ENCODE measurements at places on chromosomes 5 and 9.

GRCh38 chr5:158642879-158643278 is 456.8 kb downstream of the EBF1 start:
- no peak for DNase-seq

DNA sequence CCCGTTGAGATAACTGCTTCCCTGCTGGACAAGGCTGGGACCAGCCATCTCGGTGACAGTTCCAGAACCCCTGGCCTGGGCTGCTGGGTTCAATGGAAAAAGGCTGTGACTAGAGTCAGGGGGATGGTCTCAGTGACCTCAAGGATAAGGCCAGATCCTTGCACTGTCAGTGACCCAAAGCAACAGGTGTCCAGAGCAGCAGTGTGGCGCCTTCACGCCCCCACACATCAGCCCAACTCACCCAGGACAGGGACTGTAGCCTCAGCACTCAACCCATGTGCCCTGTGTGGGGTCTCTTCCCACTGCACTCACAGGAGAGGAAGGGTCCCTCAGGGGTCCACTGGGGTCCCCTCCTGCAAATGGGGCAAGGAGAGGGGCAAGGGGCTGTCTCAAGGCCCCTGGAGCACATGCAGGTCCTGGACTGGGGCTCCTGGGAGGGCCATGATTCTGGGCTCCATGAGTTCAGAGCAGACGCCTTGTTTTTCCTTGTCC is 698 bp upstream of the LCN2 start:
- DNase-seq, result no peak

DNA sequence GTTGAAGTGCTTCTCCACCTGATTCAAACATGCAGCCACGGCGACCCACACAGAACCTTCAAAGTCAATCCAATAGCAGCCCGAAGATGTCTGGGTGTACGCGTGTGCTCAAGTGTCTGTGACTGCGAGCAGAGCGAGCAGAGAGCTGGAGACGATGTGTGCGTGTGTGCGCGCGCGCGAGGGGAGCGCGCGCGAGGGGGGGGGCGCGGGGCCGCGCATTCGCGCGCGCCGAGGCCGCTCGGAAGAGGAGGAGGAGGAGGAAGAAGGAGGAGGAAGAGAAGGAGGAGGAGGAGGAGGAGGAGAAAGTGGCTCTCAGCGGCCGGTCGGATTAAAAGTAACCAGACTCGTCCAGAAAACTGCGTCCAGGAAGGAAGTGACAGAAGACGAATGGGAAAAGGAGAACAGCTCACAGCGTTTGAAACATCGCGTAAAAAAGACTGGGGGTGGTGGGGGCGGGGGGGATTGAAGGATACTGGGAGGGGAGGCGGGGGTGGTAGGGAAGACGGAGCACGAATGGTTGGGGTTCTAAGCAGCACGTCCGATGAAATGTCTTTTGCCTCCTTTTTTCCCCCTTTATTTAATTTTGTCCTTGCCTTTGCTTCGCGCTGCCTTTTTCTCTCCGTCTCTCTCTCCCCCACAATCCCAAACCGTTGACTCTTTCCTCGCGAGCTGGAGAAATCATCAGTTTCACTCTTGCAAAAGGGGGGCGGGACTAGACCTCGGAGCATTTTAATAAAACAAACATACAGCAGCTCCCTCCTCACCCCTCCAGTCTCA is at the start of gene MEF2C:
MEF2C (minus strand) TSS at position 126 of the 777 bp plus-strand sequence. CDS start 59,396 bp downstream, outside the sequence.
- peak; percentile 22 for DNase-seq

DNA sequence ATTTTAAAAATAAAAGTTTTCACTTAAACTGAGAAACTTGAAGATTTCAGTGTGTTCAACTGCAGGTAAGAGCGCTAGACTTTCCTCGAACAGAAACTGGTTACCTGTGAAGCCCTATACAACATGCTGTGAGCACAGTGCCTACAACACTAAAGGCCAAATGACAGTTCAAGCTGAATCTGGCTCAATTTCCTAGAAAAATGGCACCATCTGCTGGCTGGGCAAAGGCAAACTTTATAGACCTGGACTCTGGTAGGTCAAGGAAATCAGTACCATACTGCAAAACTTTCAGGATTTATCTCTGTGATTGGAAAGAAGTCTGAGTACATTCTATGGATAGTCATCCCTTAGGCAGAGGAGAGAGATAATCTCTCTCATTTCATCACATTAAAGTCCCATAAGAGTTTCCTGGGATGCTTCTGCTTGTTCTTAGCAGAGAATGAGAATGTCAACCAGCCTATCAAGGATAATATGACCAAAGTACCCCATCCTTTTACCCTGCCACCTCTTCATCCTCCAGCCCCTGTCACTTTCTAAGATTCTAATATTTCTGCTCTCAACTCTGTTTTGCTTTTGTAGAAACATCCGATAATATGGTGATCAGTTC is 31.8 kb upstream of the FOXB2 start:
- peak; percentile 58 for DNase-seq

DNA sequence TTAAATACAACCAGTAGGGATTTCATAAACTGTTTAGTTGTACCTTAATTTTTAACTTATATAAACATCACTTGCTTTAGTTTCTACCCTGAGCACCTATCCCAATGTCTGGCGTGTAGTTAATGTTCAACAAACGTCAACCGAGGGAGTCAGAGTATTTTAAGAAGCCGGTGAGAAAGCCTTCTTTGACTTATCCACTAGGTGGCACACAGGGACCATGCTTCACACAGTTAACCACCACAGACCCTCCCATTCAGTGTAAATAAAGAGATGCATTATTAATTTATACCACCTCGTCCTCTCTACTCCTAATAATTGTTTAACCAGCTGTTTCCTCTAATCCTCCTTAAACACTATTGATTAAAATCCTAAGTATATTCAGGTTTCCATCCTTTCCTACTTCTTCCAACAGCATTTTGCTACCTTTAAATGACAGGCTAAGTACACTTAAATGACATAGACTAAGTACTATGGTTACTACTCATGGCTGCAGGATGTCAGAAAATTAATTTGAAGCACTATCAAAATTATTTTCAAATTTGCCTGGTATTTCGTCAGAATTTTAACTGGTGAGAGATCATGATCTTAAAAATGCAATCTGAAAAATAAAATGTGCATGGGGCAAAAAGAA is 2.3 kb downstream of the HAPLN1 start:
- peak; percentile 43 for DNase-seq

GRCh38 chr9:69573651-69574050 is 98.5 kb downstream of the APBA1 start:
- no peak for DNase-seq

DNA sequence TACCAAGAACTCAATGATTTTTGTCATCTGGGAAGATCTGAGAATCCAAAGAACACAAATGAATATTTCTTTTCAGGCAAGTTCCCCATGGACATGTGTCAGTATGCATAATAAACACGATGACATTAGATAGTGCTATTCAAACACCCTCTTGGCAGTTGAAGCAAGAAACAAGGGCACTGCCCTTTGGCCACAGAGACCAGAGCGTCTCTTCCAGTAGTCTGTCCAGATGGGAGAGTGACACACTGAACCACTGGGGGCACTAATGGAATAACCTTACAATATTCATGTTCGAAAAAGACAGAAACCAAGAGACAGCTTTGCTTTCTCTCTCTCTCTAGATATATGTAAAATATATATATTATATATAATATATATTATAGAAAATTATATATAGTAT is 301.9 kb downstream of the CTNND2 start:
- no peak for DNase-seq

- DNase-seq, result peak; percentile 12
Observed at GRCh38 chr5:99900302-99900852, 634.8 kb upstream of the FAM174A start.

DNA sequence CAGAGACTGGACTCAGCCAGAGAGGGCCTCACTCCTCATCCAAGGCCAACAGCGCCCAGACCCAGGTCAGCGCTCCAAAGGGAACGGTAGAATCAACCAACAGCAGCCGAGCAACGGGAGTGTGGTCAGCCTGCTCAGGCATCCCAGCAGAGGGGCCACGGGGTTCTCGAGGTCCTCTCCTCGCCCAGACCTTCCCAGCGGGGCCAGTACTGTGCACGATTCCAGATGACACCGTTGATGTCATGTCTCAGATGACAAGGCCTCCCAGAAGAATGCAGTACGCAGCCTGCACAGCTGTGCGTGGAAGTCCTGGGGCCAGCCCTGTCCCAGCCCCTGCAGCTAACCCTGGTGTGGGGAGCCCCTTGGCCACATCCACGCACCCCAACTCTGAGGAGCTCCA is 141.0 kb upstream of the PPP1R26 start:
- DNase-seq, result no peak

GRCh38 chr5:180832638-180833068 is 28.4 kb downstream of the ZFP62 start:
- DNase-seq, result no peak

DNA sequence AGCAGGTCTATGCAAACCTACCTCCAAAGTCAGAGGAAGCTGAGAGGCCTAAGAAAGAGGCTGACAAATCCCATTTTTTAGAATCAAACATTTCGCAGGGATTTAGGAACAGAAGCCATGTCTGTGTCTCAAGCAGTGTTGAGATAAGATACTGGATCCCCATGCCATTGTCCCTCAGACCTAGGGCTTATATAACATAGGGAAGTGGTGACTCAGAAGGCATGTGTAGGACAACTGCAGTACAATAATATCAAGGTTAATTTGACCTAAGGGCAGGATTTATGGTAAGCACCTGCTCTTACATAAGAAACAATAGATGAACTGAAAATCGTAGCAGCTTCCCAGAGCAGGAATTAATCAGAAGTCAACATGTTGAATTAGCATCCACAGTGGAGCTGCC is 459.4 kb downstream of the ANXA1 start:
- no peak for DNase-seq

GRCh38 chr9:69516353-69517322 is 155.5 kb downstream of the APBA1 start:
- no peak for DNase-seq

- DNase-seq, result no peak
Observed at GRCh38 chr5:87944553-87945285, 323.9 kb downstream of the TMEM161B start.

- DNase-seq, result no peak
Observed at GRCh38 chr9:107547772-107548297, 58.3 kb upstream of the KLF4 start.

- no peak for DNase-seq
Observed at GRCh38 chr9:35818341-35818740, 3.5 kb upstream of the HINT2 start.

GRCh38 chr9:84851935-84852585 is 182.5 kb downstream of the NTRK2 start:
- DNase-seq, result peak; percentile 37

DNA sequence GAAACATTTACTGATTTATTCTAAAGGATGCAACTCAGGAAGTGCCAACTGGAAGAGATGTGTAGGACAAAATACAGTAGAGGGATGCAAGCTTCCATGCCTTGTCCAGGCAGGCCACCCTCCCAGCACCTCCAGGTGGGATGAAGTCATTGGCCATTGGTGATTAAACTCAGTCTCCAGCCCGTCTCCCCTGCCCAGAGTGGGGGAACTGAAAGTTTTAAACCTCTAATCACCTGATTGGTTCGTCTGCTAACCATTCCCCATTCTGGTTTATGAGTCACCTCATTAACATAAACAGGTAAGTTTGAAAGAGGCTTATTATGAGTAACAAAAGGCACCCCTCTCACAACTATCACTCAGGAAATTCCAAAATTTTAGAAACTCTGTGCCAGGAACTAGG is 8.1 kb downstream of the TNFAIP8 start:
- DNase-seq, result no peak

- DNase-seq, result no peak
Observed at GRCh38 chr9:1173993-1174392, 123.8 kb downstream of the DMRT2 start.

- no peak for DNase-seq
Observed at GRCh38 chr5:75951158-75951557, 132.0 kb upstream of the SV2C start.

GRCh38 chr9:107215381-107215780 is 67.7 kb upstream of the RAD23B start:
- no peak for DNase-seq

DNA sequence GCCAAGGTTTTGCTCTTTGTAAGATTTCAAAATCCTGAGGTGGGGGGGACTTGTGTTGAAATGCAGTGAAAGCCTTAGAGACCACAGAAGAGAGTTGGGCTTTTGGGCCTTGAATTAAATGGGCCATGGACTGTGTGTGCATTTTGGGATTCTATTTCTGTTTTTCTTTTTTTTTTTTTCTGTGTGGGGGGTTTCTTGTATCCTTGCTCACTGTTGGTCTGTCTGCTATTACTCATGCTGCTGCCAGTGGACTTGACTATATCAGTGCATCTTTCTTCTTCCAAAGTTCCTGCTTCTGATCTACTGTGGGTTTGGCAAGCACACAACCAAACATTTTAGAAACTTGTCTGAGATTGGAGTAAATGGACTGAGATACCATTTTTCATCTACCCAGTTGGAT is 344.9 kb downstream of the ARL15 start:
- DNase-seq, result no peak

GRCh38 chr5:144406442-144406841 is 235.8 kb downstream of the KCTD16 start:
- DNase-seq, result no peak

DNA sequence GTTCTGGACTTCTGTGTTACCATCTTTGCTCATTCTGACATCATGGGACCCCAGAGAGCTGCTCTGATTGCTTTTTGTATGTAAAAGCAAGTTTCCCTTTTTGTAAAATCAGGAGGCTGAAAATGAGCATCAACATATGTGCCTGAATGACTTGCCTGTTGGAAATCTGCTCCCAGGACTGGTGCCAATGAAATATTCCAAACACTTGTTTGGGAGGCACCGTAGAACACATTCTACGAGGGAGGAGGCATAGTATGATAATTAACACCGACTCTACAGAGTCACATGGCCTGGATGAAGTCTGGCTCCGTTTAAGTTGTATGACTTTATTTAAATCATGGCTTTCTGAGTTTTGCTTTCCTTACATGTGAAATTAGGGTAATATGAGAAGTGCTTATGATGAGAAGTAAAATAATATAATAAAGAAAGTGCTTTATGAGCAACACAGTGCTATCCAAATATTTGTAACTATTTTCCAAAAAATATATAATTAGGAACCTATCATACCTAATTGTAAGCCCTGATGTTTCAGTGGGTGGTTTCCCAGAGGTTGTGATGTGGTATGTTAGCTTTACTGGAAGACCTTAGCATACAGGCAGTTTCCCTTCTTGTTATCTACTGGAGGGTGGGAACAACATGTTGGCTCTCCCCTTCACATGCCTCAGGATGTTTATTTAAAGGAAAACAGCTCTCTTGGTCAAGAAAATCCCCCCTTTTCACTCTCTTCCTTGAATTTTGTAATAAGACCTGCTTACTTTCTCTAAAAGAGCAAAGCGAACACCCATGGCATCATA is 238.1 kb downstream of the FBXL7 start:
- no peak for DNase-seq

GRCh38 chr5:156036640-156037039 is 290.3 kb upstream of the SGCD start:
- DNase-seq, result no peak

DNA sequence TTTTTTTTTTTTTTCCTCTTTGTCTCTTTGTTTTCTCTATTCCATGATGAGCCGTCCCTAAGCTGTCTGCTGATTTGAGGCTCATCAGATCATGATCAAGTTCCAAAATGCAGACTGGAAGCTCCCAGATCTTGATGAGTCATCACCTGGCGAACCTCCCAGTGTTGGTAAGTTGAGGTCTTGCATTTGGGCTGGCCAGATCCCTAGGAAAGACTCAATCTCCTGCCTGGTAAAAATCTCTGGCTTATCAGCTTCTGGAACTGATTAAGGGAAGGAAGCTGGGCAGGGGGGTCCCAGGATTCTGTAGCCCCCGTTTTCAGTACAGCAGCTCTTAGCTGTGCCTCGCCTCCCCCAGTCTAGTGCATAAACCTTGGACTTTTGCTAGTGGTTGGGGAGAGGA is 69.0 kb downstream of the TSPAN17 start:
- DNase-seq, result peak; percentile 66
